Inflammatory macrophage treated with lipopolysaccharide for 1 hour (primary cell): ENCODE measurements at places on chromosomes 1 and 21.

DNA sequence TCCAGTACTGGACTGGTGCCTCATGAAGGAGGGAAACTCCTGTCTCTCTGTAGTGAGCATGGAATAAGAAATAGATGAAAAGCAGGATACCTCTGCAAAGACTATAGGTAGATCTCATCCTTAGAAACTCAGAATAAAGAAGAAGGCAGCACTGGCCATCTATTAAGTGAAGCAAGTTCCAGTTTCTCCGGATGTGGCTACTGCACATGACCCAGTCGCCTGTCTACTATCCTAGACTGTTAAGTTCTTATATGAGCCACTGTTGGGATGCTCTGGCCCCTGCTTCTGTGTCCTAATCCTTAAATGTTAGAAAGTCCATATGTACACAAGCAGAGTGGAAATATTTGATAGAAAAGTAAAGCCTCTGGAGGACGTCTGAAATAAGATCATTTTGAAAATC, 2.2 kb downstream of the FASLG start:
- DNase-seq: no peak

DNA sequence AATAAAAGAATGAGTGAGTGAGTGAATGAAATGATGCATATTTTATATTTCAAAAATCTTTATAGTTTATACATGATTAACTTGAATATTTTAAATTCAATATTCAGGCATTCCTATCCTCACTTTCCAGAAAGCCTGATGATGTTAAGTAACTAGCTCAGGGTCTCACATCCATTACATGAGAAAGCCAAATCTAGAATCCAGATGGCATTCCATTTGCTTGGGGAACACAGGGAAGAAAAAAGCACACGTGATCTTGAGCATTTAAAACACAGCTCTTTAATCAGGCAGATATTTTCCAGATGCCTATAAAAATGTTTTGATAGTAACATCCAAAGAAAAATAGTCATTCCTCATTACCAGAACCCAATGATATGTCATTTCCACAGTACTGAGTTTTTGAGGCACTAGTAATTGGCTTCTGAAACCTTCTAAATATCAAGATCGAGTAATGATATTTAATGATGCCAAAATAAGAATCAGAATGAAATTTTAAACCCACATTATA, 291.9 kb downstream of the DSCAM start:
- no peak for DNase-seq

DNA sequence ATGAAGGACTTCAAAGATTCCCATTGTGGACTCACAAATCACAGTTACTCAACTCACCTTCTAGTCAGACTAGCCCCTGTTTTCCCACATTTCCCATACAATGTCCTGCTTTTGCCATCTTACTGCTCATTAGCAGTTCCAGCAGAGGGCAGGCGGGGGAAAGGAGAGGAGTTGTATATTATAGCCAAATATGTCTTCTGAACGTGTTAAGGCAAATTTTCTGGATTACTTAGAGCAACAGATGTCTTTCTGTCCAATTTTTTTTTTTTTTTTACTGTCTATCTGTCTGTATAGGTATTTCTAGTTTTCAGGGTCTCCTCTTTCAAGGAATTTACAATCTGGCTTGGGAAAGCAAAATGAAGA, 29.9 kb upstream of the DDAH1 start:
- no peak for DNase-seq

GRCh38 chr1:41683681-41684500, 199.4 kb upstream of the EDN2 start:
- DNase-seq: peak; percentile 39

GRCh38 chr1:31497601-31498000, 78.7 kb upstream of the TINAGL1 start:
- DNase-seq: no peak

DNA sequence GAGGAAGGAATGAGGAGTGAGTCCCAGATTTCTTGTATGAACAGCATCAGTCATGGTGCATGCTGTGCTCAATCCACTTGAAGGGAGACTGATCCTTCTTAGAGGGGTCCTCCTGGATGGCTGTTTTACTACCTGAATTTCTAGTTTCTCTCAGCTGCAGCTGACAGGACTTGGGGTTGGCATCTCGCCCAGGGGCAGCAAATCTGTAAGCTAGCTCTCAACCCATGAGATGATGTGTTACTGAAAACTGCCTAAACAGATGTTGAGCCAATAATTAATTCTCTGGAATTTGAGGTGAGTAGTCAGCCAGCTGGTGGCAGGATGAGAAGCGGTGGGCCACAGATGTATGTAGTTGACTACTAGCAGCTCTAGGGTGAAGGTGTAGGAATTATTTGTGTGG, 19.6 kb downstream of the BACH1 start:
- no peak for DNase-seq

- DNase-seq: no peak
Observed at GRCh38 chr1:20399606-20400180, 86.3 kb downstream of the CAMK2N1 start.

GRCh38 chr1:224434691-224435317, at the start of gene WDR26:
TSS of gene WDR26 (minus strand) at chr1:224434797.
- peak; percentile 83 for DNase-seq

GRCh38 chr1:35319988-35320713, 51.6 kb downstream of the ZMYM4 start:
- no peak for DNase-seq

- no peak for DNase-seq
Observed at GRCh38 chr1:20982316-20982715, 194.4 kb downstream of the EIF4G3 start.

DNA sequence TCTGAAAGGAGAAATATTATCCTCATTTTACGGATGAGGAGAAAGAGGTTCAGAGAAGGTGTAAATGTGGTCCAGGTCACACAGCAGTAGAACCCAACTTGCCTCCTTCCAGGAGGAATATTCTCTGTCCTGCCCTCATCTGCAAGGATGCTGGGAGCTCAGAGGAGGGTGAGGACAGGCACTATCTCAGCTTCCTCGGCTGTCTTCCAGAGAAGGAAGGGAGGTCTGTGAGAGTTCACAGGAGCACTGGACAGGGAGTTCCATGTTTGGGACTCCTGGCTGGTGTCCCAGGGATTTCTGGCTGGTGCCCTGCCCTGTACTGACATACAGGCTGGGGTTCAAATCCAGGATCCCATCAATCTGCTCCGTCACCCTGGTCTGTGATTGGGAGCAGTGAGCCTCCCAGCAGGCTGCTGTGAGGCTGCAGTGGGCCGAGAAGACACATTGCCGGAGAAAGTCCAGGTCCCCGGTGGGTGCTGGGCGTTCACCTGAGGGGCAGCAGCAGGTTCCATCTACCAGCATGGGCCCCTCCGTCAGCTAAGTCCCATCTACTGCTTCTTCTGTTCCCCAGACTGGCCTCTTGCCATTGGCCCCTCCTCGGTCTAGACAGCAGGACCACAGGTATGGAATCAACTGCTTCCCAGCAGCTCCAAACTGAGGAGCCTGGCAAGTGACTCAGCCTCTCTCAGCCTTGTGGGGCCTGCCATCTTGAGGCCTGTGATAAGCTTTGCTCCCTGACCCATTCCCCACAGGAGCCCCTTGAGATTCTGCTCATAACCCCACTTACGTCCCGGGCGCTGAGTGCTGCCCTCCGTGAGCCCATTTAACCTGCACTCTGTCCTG, 8.5 kb upstream of the BSND start:
- no peak for DNase-seq

DNA sequence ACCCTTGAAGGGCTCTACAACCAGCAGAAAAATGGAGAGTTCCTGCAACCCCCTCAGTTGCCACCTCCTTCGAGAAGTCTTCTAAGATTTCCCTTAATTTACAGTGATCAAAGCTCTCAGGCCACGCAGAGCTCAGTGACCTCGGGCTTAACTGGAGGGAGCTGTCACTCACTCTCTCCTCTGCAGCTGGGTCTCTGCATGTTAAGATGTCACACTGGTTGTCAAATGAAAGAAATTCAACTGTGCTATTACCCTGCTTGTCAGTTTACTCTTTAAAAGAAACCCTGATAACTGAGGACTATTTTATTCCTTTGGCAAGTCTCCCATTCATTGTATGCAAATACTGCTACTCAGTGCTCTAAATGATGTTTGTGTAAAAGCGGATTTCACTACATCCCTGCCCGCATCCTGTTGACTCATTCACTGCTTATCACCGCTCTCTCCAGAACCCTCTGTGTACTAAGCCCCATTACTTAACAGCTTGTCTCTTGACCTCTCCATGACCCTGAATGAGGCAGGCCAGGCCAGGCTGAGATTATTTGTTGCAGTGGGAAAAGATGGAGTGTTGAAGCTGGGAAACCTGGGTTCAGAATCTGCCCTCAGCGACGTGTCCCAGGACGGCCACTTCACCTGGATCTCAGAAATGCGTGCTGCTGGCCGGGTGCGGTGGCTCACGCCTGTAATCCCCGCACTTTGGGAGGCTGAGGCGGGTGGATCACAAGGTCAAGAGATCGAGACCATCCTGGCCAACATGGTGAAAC, 13.7 kb downstream of the DHRS3 start:
- peak; percentile 97 for DNase-seq

DNA sequence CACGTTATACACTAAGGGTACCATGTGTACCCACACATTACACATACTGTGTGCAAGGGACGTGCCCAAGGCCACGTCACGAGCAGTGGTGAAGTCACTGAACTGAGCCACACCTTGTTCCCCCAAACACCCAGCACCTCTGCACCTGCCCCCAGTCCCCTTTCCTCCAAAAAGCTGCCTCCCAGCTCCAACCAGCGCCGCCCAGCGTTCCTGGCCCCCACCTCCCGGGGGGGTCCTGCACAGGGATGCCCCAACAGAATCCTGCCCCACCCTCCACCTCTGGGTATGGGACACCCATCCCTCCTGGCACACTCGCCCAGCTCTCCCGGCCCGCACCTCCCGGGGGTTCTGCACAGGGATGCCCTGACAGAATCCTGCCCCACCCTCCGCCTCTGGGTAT, 54.1 kb downstream of the CHD5 start:
- no peak for DNase-seq

- no peak for DNase-seq
Observed at GRCh38 chr1:82245345-82246014, 444.7 kb downstream of the ADGRL2 start.

GRCh38 chr1:91744953-91745639, 140.9 kb downstream of the TGFBR3 start:
- no peak for DNase-seq

DNA sequence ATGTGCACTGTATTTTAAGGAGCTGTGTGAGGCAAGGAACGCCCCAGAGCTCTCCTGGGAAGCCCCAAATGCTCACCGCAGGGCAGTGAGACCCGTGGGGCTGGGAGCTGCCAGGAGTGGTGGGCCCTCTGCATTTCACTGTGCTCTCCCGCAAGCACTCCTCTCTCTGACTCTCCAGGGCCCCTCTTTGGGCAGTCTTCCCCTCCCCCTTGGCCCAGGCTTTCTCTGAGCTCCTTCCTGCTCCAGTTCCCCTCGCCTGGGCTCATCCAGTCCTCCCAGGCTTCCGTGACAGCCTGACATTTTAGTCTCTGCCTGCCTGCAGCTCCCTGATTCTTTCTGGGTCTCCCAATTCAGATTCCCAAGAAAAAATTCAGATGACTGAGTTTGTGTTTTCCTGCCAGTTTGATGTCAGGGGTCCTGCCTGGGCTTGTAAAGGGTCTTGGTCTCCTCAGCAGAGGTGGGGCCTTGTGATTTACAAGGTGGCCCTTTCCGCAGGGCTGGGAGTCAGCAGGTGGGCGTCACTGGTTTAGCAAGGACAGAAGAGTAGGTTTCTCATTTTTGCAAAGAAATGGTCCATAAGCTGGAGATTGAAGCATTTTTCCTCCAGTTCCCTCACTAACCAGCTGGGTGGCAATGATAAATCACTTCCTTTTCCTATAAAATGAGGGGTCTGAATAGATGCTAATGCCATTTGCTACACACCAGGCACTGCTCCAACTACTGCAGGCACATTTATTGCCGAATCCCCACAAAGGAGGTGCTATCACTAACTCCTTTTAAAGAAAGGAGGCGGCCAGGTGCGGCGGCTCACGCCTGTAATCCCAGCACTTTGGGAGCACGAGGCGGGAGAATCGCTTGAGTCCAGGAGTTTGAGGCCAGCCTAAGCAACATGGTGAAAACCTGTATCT, 1.9 kb upstream of the CA6 start:
- DNase-seq: no peak

GRCh38 chr1:247358920-247359319, 27.3 kb upstream of the ZNF496 start:
- DNase-seq: peak; percentile 97

GRCh38 chr1:202836623-202837403, 26.1 kb downstream of the PCAT6 start:
- peak; percentile 82 for DNase-seq

GRCh38 chr1:229856009-229856650, 210.9 kb upstream of the GALNT2 start:
- peak; percentile 14 for DNase-seq

GRCh38 chr21:38159355-38159754, 97.4 kb upstream of the KCNJ15 start:
- peak; percentile 21 for DNase-seq

- DNase-seq: no peak
Observed at GRCh38 chr1:9691108-9691445, 39.5 kb downstream of the PIK3CD start.

DNA sequence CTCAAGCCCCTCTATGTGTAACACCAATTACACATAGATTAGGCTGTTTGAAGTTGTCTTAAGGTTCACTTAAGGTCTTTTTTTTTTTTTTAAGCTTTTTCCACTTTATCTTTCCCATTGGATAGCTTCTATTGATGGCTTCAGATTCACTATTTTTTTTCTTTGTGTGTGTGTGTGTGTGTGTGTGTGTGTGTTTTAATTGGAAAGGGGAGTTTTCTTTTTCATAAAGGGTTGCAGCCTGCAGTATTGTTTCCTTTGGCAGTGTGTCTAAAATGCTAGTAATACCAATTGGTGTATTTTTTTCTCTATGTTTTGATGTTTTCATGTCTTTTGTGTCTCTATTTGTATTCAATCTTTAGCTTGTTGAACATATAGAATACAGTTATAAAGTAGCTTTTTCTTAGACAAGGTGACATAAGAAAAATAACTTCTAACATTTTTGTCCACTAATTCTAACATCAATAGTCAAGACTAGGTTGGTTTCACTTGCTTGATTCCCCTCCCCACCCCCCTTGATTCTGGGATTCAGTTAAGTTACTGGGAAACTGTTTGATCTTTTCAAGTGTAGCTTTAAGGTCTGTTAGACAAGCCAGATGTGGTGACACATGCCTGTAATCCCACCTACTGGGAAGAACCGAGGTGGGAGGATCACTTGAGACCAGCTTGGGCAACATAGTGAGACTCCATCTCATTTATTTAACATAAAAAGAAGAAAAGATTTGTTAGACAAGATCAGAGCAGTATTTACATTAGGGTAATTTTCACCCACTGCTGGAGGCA, 21.4 kb downstream of the PRRC2C start:
- DNase-seq: no peak

- DNase-seq: no peak
Observed at GRCh38 chr1:193309936-193310475, 123.6 kb upstream of the B3GALT2 start.
